ENCODE measurements at places on chromosomes 3 and 15.
A peak's percentile ranks its signal among the peaks of the same experiment; 100 is the strongest.

DNA sequence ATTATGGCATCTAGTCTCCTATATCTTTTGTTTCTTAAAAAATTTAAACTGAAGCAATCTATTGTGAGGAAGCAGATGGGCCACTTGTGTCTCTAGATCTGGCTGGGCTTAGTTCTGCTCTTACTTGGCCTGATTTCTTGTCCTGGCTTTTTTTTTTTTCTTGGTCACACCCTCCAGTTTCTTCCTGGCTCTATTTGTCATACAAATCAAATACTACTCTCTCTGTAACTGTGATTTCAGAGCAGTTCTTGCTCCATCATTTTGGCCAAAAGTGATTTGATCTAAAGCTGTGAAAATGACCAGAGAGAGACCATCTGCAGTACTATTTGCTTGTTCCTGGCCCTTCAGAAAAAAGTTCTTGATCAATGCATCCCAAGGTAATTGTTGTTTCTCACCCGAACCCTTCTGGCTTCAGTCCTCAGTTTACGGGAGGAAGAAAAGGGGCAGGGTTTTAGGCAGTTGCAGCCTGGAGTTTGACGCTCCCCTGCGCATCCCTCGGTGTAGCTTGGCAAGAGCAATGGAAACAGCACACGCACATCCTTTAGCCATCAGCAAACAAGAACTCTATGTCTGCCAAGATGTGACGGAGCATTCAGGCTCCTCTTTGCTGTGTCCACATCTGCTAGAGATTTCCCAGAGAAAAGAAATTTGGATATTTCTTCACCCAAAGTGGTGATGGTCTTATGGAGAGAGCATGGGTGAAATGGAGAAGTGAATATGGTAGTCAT lies 31.6 kb downstream of the CHST2 start:
- peak; percentile 37 for DNase-seq

DNA sequence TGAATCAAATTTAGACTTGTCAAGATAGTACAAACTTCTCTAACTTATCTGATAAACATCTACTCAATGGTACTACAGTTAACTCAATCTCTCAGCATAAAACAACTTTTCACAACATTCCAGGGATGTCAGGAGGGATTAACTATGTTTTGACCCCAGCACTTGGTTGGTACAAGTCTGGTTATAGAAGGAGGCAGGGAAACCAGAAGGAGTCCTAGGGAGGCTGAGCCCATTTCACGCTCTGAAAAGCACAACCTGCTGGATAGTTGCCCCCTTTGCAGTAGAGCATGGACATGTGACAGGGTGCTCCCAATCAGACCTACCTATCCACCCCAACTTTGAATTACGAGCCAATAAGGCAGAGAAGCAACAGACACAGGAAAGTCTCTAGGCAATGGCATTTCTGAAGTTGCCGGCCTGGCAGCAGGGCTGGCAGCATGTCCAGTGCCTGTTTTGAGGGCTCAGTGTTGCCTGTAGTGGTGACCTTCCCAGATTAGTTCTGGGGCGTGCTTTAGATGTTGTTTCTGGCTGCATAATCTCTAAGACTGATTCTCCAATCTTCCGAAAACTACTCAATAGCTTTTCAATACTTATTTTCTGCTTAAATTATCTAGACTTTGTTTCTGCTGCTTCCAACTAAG lies 8.2 kb downstream of the ANKUB1 start:
- peak; percentile 17 for DNase-seq

DNA sequence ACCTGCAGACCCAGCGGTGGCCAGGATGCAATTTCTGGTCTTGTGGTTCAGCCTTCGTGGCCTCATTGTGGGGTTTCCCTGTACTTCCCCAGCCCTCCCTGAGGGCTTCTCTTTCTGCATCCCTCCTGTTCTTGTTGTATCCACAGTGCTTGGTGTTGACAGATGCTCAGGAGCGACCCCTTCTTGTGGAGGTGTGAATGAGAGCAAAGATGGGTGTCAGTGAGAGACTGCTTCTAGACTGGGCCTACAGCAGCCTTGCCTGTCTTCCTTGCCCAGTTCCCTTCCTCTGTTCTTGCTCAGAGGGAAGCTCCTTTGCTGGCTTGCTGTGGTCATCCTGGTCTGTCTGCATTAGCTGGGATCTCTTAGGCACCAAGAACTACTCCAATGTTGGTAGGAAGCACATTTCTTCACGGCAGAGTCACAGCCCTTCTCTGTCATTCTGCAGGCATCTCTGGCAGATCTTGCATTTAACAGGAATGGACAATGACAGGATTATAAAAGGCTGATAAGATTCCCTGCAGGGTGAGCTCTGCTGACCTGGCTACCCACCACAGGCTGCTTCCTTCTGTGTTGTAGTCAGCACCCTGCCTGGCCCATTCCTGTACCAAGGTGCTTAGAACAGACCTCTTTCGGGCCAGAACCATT lies 317.8 kb upstream of the C2CD4B start:
- DNase-seq = no peak

DNA sequence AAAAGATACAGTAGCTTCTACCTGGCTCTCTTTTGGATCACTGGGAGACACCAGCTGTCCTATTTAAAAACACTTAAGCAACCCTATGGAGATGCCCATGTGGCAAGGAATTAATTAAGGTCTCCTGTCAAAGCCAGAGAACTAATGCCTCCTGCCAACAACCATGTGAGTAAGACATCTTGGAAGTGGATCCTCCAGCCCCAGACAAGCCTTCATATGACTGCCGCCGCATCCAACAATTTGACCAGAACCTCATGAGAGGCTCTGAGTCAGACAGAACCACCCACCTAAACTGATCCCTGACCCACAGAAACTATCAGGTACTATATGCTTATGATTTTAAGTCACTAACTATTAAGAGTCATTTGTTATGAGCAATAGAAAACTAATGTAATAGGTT lies 22.3 kb downstream of the IFT80 start:
- DNase-seq = no peak

DNA sequence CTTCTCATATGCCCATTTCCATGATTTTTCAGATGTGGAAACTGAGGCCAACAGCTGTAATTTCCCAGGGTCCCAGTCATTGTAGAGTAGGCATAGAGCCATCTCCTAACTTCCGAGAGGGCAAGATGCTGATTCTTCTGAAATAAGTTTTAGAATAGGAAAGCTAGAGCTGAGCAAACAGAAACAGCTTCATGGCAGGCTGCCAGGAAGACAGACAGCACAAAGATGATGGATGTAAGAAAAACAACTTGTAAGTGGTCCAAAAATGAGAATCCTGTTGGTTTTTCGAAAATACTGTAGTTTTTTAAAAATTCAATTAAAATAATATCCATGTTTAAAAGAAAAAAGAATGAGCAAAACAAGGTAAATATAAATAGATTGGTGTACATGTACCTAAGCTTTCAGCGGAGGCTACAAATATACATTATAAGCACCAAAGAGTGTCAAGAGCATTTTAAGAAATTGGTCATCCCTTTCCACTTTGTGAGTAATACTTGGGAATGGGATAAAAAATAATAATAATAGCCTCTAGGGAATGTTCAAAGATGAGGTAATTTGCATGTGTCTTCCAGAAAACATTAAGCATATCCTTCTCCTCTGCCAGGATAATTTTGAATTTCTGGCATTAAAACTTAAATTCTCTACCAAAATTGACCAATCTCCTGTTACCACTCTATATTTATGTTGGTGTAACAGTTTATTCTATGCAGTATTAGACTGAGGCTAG lies 406.6 kb downstream of the MECOM start:
- no peak for DNase-seq

DNA sequence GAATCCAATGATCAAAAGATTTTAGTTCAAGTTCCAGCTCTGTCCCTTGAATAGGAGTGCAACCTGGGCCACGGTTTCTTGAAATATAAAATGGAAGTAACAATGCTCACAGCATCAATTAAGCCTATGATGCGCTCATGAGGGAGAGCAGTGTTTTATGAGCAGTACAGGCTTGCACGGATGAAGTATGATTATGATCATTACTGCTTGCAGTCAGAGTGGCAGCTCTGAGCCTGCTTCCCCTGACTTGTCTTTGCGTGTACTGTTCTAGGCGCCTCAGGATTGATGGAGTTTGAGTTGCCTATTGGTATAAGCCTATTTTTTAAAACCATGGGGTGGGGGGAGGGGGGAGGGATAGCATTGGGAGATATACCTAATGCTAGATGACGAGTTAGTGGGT lies 37.0 kb downstream of the ITGB5 start:
- DNase-seq = no peak

DNA sequence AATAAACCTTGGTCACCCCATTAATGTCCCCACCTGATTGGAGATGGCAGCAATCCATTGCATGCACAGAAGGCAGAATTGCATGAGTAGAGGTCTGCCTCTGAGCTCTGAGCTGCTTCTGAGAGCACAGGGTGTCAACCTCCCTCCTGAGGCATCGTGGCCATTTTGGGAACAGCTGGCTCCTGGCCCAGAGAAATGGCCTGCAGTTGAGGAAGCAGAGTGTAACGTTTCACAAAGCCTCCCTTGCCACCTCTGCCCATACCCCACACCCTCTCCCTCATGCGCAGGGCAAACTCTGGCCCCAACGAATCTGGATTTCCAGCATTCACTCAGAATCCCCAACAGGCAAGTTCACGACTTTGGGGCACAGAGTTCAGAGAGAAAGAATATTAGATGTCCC lies 198.9 kb downstream of the ADAMTS9 start:
- no peak for DNase-seq

DNA sequence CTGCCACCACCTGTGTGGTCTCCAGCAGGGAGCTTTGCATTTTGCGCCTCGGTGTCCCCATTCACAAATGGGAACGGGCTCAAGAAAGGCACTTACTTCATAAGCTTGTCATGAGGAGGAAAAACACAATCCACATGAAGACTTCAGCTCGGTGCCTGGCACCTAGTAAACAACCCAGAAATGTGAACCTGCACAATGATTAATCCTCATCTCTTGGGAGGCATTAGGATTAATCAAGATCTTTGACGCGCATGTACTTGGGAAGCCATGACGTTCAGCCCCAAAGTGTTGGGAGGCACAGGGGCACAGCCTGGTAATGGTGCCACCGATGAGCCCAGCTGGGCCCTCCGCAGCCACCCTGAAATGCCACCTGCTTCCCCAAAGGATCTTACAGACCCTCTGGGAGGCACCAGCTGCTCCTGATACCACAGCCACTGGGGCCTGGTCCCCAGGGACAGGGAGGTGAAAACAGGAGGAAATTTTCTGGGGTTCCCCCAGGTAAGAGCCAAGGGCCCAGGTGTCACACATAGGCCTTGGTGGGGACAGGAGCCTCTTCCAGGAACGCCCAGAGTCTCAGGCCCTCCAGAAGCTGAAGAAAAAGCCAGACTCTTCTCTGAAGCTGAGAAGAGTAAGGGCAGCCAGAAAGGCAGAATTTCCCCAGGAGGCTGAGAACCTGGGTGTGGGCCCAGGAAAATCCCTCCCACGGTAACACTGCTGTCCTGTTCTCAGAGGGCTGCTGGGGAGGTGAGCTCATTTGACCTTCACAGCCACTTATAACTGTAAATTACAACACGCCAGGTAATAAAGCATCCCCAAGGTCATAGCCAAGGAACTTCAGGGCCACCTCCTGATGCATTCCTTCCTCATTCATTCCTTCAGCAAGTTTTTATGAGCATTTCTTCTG lies 507.5 kb downstream of the SHQ1 start:
- no peak for DNase-seq

- DNase-seq = peak; percentile 60
These were observed 1.0 kb downstream of the C3orf80 start for GRCh38 chr3:160226026-160226907.

DNA sequence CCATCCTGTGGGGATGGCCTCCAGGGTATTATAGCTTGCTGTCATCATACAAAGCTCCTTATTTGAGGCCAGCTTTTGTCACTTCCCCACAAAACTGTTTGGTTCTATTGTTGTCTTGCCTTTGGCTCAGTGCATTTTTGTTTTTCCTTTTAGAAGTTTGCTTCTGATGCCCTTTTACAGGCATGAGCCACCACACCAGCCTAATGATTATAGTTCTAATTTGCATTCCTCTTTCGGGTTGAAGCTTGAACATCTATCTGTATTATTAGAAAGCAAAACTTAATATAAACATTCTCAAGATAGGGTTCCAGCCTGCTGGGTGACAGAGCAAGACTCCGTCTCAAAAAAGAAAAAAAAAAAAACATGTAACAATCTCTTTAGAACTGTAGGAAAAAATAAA lies 39.8 kb downstream of the SMARCC1 start:
- DNase-seq = no peak

DNA sequence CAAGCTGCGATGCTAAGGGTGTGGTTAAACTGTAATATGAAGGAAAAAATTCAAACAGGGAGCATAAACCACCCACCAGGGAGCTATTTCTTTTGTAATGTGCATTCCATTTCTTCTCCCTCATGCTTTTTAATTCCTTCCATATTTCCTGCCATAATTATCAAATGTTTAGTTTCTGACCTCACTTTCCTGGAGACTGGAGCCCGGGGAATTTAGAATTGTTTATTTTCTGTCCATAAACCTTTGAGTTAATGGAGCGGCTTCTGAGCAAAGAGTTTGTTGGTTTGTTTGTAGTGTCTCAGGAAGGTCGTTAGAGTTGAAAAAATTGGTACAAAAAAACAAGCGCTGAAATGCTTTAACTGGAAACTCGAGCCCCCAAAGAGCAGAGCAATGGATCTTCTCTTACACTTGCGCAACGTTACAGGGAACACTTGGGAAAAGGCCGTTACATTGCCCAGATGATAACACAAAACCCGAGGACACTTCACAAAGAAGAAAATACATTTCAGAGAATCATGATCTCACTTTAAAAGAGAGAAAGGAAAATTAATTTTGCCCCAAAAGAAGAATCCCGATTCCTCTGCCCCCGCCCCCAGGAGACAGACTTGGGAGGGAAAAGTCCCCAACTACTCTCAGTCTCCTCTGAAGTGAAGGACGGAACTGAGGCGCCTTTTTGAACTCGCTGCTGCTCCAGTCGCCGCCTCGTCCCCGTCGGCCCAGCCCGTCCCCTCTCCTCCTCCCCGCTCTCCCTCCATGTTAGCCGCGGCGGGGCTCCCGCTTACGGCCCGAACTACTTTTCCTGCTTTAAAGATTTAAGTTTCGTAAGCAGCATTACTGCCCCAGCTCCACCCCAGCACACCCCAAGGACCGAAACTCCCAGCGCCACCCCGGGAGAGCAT lies 842 bp downstream of the FSTL1 start:
- DNase-seq = peak; percentile 81

- peak; percentile 89 for DNase-seq
These were observed 127.4 kb upstream of the ABHD17C start for GRCh38 chr15:80567721-80568157.

GRCh38 chr15:78907577-78907976 lies 34.9 kb downstream of the MORF4L1 start:
- DNase-seq = peak; percentile 55

DNA sequence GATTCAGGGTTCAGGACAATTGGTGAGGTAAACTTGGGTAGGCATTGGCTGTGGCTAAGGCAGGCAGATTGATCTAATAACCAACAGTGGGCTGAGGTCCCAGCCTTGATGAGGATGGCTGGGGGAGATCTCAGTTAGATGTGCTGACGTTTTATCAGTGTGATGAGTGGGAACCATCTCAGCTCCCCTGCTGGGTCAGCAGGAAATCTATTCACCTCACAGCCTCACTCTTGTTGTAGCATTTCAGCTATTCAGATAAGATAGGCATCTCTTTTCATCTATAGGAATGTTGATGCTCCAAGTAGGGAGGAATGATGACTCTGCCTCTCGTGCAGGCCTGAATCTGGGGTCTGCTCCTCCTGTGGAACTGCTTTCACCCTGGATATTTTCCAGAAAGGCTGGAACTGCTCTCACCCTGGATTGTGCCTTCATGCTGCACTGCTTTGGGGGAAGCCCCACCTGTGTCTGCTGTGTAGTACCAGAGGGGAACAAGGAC lies 973.7 kb downstream of the NSUN3 start:
- DNase-seq = no peak
